ENCODE measurements at places on chromosomes 16 and 17.
A peak's percentile ranks its signal among the peaks of the same experiment; 100 is the strongest.

- peak; percentile 60 for DNase-seq
Observed at GRCh38 chr17:68462381-68463210, 5.3 kb upstream of the WIPI1 start.

GRCh38 chr17:37698911-37699255, 46.0 kb downstream of the HNF1B start:
- no peak for DNase-seq

- DNase-seq, result no peak
Observed at GRCh38 chr17:10549096-10549842, at the start of gene MYH2. MYH2 (minus strand) TSS chr17:10549658; CDS start chr17:10547920, 1,738 bp downstream.

- DNase-seq, result no peak
Observed at GRCh38 chr16:16018705-16019104, 69.3 kb downstream of the ABCC1 start.

GRCh38 chr17:8221663-8222379, 11.4 kb upstream of the AURKB start:
- peak; percentile 83 for DNase-seq

- no peak for DNase-seq
Observed at GRCh38 chr17:30950669-30951399, 20.0 kb upstream of the RNF135 start.

GRCh38 chr17:40458851-40459482, 15.7 kb downstream of the IGFBP4 start:
- no peak for DNase-seq

DNA sequence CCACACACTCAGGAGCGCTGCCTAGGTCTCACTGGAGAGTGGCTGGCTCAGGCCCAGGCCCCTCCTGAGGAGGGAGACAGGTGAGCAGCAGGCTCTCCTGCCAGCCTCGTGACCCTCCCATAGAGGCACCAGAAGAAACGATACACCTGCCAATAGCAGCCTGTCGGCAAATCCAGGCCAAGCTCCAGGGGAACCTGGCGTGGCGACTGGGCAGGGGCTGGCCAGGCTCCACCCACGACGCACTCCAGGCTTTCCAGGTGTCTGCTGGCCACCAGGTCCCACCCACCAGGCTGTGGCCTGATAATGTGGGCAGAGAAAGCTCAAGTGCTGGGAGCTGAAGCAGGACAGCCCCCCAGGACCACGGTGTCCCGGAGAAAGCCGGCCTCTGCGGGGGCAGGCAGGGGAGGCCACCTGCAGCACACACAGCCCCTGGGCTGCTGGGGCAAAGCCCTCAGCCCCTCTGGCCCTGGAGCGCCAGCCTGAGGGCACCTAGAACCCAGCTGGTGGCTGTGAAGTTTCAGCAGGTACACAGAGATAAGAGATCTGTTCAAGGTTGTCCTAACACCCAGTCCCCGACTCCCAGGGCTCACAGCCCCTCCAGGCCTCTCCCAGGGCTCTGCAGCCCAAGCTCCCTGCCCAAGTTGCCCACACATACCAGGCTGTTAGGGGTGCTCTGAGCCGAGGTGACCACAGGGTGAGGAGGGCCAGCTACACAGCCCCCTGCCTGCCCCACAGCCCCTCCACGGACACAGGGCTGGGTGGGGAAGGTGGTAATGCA, 2.4 kb downstream of the PGAP6 start:
- DNase-seq, result peak; percentile 96

DNA sequence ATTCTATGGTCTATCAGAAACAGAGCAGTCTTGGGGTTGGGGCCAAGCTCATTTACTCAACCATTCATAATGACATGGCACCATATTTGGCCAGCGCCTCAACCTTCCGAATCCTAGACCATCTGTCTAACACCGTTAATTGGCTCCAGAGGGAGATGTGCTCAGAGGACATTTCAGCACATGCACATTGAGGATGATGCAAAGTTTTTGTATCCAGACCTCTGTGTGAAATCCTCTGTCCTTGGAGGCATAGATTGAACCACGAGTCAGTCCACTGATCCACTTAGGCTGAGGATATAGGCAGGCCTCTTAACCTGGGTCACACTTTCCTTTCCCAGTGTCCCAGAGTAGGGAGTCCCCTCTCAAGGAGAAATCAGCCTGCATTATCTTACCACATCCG, 85.5 kb downstream of the SHISA6 start:
- no peak for DNase-seq

DNA sequence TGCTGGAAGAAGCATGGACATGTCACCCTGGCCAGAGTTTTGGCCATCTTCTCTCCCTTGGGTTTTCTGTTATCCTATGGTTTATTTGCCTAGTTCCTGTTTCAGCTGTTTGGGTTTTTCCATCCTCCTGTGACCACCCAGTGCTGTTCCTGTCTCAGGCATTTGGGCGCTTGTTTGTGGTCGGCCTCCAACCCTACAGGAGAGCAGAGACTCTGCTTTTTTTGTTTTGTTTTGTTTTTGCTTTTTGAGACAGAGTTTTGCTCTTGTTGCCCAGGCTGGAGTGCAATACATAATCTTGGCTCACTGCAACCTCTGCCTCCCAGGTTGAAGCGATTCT, 3.3 kb upstream of the ZC3H7A start:
- no peak for DNase-seq

- no peak for DNase-seq
Observed at GRCh38 chr17:38361694-38362465, 10.2 kb downstream of the SOCS7 start.

DNA sequence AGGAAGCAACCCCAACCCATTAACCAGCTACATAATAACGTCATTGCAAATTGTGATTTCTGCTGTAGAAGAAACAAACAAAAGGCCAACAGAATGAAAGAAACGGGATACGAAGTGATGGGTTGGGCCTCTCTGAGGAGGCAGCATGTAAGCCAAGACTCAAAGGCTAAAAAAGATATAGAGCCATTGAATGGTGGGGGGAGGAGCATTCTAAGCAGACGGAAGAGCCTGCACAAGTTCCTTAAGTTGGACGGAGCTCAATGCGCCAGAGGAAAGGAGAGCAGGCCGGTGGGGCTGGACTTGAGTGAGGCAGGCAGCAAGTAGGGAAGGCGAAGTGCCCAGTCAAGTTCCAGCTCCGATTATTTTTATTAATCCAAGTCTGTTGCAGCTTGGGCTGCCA, 160.3 kb downstream of the SHISA9 start:
- no peak for DNase-seq

GRCh38 chr16:4323071-4323844, 7.4 kb downstream of the GLIS2 start:
- DNase-seq, result no peak

- no peak for DNase-seq
Observed at GRCh38 chr16:64534180-64534780, 587.6 kb downstream of the CDH11 start.

DNA sequence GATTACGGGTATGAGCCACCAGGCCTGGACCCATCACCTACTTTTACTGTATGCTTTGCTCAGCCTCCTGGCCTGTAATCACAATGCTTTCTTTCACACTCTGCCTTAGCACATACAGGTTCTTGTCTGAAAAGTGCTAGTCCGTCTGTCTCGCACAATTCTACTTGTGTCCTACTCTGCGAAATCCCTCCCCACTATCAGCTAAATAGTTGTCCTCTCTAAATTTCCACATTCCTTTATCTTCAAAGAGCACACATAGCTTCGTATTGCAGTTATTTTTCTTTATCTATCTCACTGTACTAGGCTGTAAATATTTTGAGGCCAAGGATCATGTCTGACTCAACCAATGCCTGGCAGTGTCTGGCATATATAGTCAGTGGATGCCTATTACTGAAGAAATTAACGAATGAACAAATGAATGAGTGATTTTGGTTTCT, 38.5 kb upstream of the ETV4 start:
- no peak for DNase-seq

DNA sequence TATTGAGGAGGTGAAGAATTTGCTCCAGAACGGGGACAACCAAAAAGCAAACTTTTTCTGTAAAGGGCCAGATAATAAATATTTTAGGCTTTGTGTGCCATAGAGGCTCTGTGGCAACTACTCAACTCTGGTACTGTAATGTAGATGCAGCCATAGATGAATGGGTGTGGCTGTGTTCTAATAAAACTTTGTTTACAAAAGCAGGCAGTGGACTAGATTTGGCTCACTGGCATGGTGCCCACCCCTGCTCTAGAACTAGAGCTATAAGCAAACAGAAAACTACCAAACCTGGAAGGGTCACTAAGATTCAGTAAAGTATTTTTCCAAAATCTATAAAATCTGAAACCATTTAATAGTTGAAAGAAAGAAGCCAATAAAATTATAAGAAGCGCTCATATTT, 24.6 kb upstream of the SMURF2 start:
- no peak for DNase-seq

DNA sequence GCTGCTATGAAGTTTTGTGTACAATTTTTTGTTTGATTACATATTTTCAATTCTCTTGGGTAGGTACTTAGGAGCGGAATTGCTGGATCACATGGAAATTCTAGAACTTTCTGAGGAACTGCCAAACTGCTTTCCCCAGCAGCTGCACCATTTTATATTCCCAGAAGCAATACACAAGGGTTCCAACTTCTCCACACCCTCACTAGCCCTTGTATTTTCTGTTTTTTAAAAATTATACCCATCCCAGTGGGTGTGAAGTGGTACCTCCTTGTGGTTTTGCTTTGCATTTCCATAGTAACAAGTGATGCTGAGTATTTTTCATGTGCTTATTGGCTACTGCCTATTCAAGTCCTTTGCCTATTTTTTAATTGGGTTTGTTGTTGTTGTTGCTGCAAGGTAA, 20.9 kb downstream of the NACA2 start:
- DNase-seq, result no peak

- DNase-seq, result no peak
Observed at GRCh38 chr16:27242868-27243590, 25.5 kb downstream of the NSMCE1 start.

DNA sequence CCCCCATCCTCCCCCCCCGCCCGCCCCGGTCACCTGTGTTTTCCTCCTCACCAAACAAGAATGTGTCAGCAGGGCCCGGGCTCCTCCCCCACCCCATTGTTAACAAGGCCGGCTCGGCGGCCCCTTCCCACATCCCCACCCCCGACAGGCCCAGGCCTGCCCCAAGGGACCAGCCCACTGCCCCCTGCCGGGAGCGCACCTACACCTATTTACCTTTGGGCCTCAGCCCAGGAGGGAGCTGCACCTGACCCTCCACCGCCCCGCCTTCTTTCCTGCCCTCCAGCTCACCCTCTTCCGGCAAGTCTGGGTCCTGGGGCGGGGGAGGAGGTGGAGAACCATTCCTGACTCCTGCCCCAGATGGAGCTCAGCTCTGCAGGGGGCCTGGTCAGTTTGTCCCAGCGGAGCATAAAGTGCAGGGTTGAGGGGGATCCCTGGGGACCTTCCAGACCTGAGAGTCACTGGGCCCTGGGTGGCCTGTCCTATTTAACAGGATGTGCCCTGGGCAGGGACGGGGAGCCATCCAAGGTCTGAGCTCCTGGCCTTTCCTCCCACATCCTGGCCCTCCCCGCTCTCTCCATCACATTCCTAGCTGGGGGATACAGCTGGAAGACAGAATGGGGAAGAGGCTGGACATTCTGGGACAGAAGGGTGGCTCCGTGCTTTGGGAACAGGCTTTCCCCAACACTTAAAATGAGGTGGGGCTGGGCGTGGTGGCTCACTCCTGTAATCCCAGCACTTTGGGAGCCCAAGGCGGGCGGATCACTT, 8.3 kb downstream of the FOXJ1 start:
- no peak for DNase-seq

DNA sequence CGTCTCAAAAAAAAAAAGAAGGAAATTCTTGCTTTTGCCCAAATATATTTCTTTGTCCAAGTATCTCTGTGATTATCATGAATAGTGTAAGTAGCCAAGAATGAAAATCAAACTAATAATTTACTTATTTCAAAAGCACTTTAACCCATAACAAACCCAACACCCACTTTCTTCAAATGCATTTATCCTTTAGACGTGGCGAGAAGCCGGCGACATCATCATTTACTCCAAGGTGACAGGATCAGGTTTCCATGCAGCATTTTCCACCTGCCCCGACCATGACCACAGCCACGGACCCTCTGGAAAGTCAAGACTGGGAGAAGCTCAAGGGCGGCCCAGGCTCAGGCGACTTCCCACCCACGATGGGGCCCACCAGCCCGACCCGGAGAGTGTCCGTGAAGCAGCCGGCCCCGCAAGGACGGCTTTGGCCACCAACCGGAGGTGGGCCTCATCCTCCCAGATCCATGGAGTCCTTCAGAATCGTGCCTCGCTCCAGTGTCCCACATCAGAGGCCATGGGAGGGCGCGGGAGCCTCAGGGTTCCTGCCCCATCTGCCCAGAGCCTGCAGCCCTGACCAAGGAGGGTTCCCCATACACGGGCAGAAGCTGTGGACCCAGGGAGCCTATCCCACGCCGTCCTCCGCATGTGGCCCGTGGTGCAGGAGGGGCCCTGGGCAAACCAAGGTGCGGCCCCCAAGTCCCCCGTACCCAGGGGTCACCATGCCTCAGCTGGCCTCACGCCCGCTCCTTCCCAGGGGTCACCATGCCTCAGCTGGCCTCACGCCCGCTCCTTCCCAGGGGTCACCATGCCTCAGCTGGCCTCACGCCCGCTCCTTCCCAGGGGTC, 18.7 kb downstream of the UTS2R start:
- no peak for DNase-seq

- no peak for DNase-seq
Observed at GRCh38 chr16:80407265-80407987, 133.4 kb upstream of the DYNLRB2 start.

DNA sequence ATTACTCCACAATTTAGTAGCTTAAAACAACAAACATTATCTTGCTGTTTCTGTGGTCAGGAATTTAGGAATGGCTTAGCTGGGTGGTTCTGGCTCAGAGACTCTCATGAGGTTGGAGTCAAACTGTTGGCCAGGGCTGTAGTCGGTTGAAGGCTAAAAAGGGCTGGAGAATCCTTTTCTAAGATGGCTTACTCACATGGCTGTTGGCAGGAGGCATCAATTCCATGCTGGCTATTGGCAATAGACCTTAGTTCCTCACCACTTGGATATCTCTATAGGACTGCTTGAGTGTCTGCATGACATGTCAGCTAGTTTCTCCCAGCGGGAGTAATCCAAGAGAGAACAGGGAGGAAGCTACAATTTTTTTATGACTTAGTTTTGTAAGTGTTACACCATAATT, 6.6 kb upstream of the EFCAB13 start:
- no peak for DNase-seq

- DNase-seq, result no peak
Observed at GRCh38 chr16:14172200-14172809, 101.2 kb downstream of the MRTFB start.

Data from NCI-H187 (cell line).